ENCODE measurements at places on chromosomes 11 and 22. TPM values are rescaled to one million over a fixed set of nuclear protein-coding genes. Genes with fewer than 3 reads are reported as not detected.

The SOX6 gene
- total RNA-seq: not detected

The USP2 gene
- 0.22 TPM for total RNA-seq

The PLEKHA7 gene
- 3.5 TPM for total RNA-seq

The APOL4 gene
- total RNA-seq: 0.54 TPM

The CENPM gene
- total RNA-seq: 92.0 TPM

The AQP11 gene
- total RNA-seq: not detected

The TIMM10 gene
- total RNA-seq: 87.3 TPM

The MPZL2 gene
- total RNA-seq: 6.0 TPM

The RCOR2 gene
- 0.12 TPM for total RNA-seq

The SCN2B gene
- total RNA-seq: not detected

The BBOX1 gene
- not detected for total RNA-seq

The TSGA10IP gene
- total RNA-seq: not detected

The TBX10 gene
- total RNA-seq: not detected

The YIF1A gene
- 39.1 TPM for total RNA-seq

The OR51E2 gene
- not detected for total RNA-seq

The GAB4 gene
- not detected for total RNA-seq

The TMEM80 gene
- total RNA-seq: 44.7 TPM

The DBX1 gene
- total RNA-seq: not detected

The IFITM2 gene
- 1,733 TPM for total RNA-seq

The PHOX2A gene
- total RNA-seq: not detected

The H19 gene
- not detected for total RNA-seq

The RASGRP2 gene
- total RNA-seq: 293 TPM

The ARHGEF17 gene
- total RNA-seq: not detected

The MALAT1 gene
- total RNA-seq: 8,252 TPM

The KREMEN1 gene
- total RNA-seq: 0.15 TPM

The CD3E gene
- 841 TPM for total RNA-seq

The MUC6 gene
- total RNA-seq: not detected

The POU2AF3 gene
- not detected for total RNA-seq

The SLC5A4 gene
- total RNA-seq: not detected

The PLEKHB1 gene
- total RNA-seq: 13.6 TPM

The CD3G gene
- 268 TPM for total RNA-seq

The MS4A6E gene
- total RNA-seq: not detected

The LRP4 gene
- 0.02 TPM for total RNA-seq

The PANX3 gene
- not detected for total RNA-seq

The OVOL1 gene
- not detected for total RNA-seq

The PIWIL4 gene
- total RNA-seq: 0.65 TPM

The CD6 gene
- 402 TPM for total RNA-seq

The MMP8 gene
- not detected for total RNA-seq

The CCDC116 gene
- 0.42 TPM for total RNA-seq

The POLA2 gene
- total RNA-seq: 55.2 TPM

The TRMU gene
- 74.3 TPM for total RNA-seq

The PHLDA2 gene
- 0.45 TPM for total RNA-seq

The TMPRSS6 gene
- 0.50 TPM for total RNA-seq

The APOBEC3B gene
- 8.7 TPM for total RNA-seq

The LAYN gene
- total RNA-seq: 0.89 TPM

The TUB gene
- total RNA-seq: 0.08 TPM

The APLNR gene
- not detected for total RNA-seq

The CARD16 gene
- total RNA-seq: 92.5 TPM

The FOLH1 gene
- total RNA-seq: not detected

The RDX gene
- 47.1 TPM for total RNA-seq

The IL17REL gene
- total RNA-seq: not detected

The UQCR10 gene
- total RNA-seq: 88.2 TPM

The SART1 gene
- 81.7 TPM for total RNA-seq

The NCF4 gene
- total RNA-seq: 22.7 TPM

All from activated CD4-positive, alpha-beta T cell treated with anti-CD3 and anti-CD28 coated beads, Interleukin-2, amount 10 ng/mL, durations not matched to agents 7 days and 5 days (primary cell).